NCI-H460 (cell line): ENCODE measurements at places on chromosomes 7 and 10.

DNA sequence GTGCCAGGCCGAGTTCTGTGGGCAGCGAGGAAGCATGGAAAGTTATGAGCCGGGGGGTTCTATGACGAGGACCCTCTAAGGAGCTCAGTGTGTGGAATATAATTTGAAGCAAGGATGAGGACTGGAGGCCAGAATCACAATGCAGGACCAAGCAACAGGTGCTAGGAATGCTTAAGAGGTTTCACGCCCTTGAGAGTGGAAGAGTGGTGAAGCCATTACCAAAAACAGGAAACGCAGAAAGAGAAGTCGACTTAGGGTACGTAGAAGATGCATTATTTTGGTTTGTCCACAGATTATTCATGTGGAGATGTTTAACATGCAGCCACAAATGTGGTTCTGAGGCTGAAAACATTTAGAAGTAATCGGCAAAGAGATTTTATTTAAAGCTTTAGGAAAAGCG is 78.7 kb downstream of the PIP4K2A start:
- DNase-seq, result no peak

DNA sequence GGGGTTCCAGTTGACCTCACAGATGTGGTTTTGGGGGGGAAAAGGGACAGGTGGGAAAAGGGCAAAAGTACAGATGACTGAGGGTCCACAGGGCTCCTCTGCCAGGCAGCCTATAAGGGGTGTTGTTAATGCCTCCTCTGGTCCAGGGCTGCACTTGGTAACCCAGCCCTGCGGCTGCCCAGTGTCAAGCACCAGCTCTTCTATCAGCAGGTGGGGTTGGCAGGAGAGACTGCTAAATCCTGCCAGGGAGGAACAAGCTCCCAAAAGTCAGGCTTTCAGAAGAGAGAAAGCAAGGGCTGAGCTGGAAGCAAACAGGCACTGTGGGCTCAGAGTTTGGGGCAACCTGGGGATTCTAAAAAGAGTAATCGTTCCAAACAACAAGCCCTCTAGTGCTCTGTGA is 39.1 kb downstream of the LRRC20 start:
- no peak for DNase-seq

DNA sequence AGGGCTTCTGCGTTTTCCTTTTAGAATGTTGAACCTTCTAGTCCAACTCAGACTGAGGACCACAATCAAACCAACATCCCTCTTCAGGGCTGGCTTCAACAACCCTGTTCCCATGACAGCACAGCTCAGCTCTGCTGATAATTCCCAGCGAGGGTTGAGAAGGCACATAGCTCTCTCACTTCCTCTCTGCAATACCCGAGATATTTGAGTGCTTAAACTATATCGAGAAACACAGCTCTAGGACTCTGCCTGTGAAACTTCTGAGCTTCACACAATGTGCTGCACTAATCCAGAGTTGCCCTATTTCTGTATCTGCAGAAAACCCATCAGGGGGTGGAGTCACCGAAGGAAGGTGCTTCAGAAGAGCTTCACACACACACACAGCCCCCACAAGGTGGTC is 1.6 kb upstream of the ADARB2 start:
- no peak for DNase-seq

DNA sequence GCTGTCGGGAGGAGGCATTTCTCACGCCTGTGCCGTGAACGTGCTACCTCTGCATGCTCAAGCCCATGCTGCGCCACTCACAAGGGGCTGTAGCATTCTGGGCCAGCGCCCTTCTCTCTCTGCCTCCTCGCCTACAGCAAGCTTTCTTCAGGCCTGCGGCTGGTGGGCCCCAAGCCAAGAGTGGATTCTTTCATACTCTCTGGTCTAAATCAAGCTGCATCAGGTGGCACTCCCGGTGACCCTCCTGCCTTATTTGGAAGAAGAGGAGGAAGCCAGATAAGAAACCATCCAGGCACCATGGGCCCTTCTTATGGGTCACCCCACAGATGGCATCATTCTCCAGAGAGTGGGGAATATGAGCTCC is 86.7 kb upstream of the DUSP5 start:
- DNase-seq, result no peak

DNA sequence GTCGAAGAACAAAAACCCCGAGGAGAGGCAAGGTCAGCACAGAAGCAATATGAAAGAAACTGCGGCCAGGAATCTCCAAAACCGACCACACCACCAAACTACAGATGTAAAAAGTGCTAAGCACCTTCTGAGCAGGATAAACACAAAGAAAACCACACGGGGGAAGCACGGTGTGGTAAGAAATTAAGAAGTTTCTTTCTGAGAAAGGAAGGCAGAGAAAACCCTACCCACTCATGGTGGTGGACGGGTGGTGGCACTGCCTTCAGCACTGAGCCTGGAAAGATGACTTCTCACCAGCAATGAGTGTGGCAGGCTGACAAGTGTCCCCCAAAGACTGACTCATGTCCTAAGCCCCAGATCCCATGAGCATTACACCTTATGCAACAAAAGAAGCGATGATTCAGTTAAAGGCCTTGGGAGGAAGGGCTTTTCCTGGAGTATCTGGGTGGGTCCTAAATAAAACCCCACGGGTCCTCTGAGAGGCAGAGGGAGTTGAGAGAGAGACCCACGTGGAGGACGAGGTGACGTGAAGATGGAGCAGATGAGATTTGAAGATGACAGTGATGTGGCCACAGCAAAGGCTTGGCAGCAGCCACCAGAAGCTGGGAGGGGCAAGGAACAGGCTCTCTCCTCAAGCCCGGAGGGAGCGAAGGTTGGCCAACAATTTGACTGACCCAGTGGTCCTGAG is 124.9 kb downstream of the DLG5 start:
- DNase-seq, result no peak

DNA sequence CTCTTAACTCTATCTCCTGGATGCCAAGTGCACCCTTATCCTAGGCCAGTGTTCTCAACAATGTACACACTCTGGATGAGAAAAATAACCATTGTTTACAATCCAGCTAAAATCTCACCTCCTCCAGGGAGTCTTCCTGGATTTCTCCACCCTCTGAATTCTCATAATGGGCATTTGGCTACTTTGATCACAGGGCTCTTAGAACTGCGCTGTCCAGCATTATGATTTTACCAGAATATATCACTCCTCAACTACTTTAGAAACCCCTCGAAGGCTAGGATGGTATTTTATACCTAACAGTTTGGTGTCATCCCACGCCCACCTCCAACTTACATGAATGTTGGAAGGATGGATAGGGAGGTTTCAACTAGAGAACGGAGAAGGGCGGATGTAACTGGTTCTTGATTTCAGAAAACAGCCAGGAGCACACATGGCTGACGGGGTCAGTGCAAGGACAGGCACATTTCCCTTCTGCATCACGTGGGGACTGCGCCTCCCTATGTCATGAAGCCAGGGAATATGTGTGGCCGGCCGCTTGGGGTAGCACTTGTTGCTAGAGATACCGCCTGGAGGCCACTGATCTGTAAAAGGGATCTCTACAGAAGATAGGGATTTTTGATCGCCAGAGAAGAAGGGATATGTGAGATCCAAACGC is 1.2 kb upstream of the ATP6V0E2 start:
- DNase-seq, result peak; percentile 76
